Hepatic stellate cell (primary cell): ENCODE measurements at places on chromosomes 11 and 22.

- DNase-seq, result no peak
Measured at GRCh38 chr11:11218629-11218986, 134.4 kb downstream of the CSNK2A3 start.

- no peak for DNase-seq
Measured at GRCh38 chr11:115919341-115920091, 415.3 kb upstream of the CADM1 start.

DNA sequence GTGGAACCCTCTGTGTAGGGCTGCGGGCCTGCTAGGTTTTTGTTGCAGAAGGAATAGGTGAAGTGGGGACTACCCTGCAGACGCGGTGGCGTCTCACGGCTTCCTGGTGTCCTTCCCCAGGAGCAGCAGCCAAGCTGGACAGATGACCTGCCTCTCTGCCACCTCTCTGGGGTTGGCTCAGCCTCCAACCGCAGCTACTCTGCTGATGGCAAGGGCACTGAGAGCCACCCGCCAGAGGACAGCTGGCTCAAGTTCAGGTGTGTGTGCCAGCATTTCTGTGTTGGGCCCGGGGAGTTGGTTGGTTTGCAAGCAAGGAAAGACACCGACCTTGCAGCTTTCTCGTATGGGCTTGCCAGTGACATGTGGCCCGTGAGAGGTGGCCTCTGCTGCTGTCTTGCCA lies 15.3 kb downstream of the TAB1 start:
- no peak for DNase-seq

DNA sequence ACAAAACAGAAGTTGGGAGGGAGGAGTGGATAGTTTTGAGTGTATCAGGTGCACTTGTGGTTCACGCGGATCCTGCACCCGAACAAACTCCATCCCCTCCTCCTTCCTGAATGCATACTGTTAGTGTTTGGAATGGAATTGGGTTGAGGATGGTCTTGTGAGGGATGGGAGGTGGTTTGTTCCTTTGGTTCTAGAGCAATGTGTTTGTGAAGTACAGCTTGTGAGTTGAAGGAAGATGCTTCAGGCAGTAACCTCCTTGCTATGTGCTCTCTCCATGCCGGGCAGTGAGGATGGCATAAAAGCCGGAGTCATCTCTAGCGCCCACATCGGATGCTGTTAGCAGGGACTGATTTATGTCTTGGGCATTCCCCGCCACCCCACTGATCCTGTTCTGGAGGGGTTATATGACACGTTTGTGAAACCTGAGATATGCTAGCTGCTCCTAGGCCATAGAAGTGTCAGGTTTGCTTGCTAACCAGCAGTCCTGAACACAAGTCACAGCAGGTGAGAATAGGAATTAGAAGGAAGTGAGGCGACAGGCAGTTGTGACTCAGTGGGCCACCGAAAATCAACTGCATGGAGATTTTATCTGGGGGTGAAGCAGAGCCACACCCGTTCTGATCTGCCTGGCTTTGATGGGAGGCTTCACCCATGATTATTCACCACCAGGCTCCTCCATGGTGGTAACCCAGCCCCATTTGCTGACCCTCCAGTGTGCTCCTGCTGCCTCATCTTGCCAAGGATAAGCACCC lies 2.2 kb downstream of the BCR start:
- no peak for DNase-seq

GRCh38 chr11:80562523-80563125 lies 1121.8 kb upstream of the TENM4 start:
- no peak for DNase-seq

GRCh38 chr11:131611322-131611721 lies 240.9 kb downstream of the NTM start:
- no peak for DNase-seq

- no peak for DNase-seq
Measured at GRCh38 chr22:22666307-22667091, 22.1 kb downstream of the GGTLC2 start.

DNA sequence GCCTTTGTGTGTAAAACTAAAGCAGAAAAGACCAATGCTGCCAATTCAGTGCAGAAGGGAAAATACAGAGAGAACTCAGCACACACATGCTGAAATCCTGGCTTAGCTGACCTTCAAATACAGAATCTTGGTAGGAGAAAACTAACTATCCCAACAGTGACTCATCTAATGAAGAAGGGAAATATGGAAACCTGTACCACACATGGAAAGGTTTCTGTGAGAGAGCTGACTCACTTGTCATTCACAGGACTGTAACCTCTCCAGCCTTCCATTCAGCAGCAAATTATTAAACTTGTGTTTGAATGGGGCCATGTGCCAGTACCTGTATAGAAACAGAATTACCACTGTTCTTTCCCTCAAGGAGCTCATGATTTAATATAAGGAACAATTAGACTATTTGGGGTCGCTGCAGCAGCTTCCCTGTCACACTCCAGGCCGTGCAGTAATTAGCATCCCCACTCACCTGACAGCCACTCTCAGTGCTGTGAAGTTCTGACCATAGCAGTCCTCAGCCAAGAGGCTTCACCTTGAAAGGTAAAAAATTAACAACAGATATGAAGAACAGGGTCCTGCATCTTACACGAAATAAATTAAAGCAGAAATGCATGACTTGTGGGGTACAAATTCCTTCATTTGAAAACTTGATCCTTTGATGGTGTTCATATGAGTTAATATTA lies 53.9 kb downstream of the MSANTD4 start:
- DNase-seq, result no peak
